Stomach (tissue), 19 donors: ENCODE measurements at places on chromosomes 11 and 22. TPM values are rescaled to one million over a fixed set of nuclear protein-coding genes. Genes with fewer than 3 reads are reported as not detected.

ZP1 gene
- not detected for total RNA-seq

CACNA1I gene
- total RNA-seq = not detected

CNTN5 gene
- total RNA-seq = 9.9 TPM

SYCE3 gene
- not detected for total RNA-seq

C11orf21 gene
- not detected for total RNA-seq

TBX10 gene
- total RNA-seq = not detected

TRIM77 gene
- not detected for total RNA-seq

CD82 gene
- total RNA-seq = 16.5 TPM

BARX2 gene
- total RNA-seq = 1.5 TPM

MUC2 gene
- 0.43 TPM for total RNA-seq

PHLDA2 gene
- total RNA-seq = not detected
